ENCODE measurements at places on chromosomes 3 and 15. TPM values are rescaled to one million over a fixed set of nuclear protein-coding genes. Genes with fewer than 3 reads are reported as not detected.

GOLGA8R gene
- total RNA-seq, result 0.26 TPM

TICRR gene
- total RNA-seq, result 10.9 TPM

TMEM266 gene
- 0.14 TPM for total RNA-seq

NEK10 gene
- total RNA-seq, result 1.1 TPM

SCN11A gene
- total RNA-seq, result 0.02 TPM

ALDH1A2 gene
- not detected for total RNA-seq

CTXN2 gene
- not detected for total RNA-seq

SH2D7 gene
- not detected for total RNA-seq

SHC4 gene
- 0.74 TPM for total RNA-seq

PARP16 gene
- 11.4 TPM for total RNA-seq

EDEM1 gene
- 18.9 TPM for total RNA-seq

SLC9C1 gene
- total RNA-seq, result not detected

STOML1 gene
- total RNA-seq, result 12.4 TPM

CSPG4 gene
- 0.13 TPM for total RNA-seq

IQCF5 gene
- not detected for total RNA-seq

SEC62 gene
- 91.5 TPM for total RNA-seq

SLC28A1 gene
- total RNA-seq, result not detected

TMEM212 gene
- total RNA-seq, result not detected

RMDN3 gene
- 21.9 TPM for total RNA-seq

SI gene
- total RNA-seq, result not detected

TRIM42 gene
- not detected for total RNA-seq

MAGI1 gene
- total RNA-seq, result 3.5 TPM

CLDND1 gene
- total RNA-seq, result 57.9 TPM

PLSCR2 gene
- total RNA-seq, result not detected

NEK11 gene
- total RNA-seq, result 4.4 TPM

FBXO45 gene
- 6.4 TPM for total RNA-seq

RBPMS2 gene
- total RNA-seq, result 8.3 TPM

SCN5A gene
- total RNA-seq, result 0.38 TPM

GOLGA8G gene
- total RNA-seq, result not detected

EPB42 gene
- not detected for total RNA-seq

ACVR2B gene
- 3.1 TPM for total RNA-seq

C3orf70 gene
- total RNA-seq, result 0.02 TPM

NLGN1 gene
- total RNA-seq, result not detected

TLR9 gene
- total RNA-seq, result not detected

PRR20G gene
- 1.6 TPM for total RNA-seq

PPM1M gene
- total RNA-seq, result 4.5 TPM

GABRR3 gene
- not detected for total RNA-seq

GRAMD2A gene
- total RNA-seq, result 0.12 TPM

SLC28A2 gene
- not detected for total RNA-seq

NPAP1 gene
- total RNA-seq, result not detected

SERINC4 gene
- not detected for total RNA-seq

SEMA6D gene
- total RNA-seq, result not detected

MCTP2 gene
- total RNA-seq, result not detected

AHSG gene
- total RNA-seq, result 0.11 TPM

CD80 gene
- total RNA-seq, result not detected

TEX55 gene
- total RNA-seq, result not detected

SLC12A1 gene
- not detected for total RNA-seq

ATOSA gene
- total RNA-seq, result 10.0 TPM

FAM227B gene
- total RNA-seq, result 0.91 TPM

Data from A549 treated with Mapracorat at 1 μM for 4 hours (cell line).